ENCODE measurements at places on chromosomes 2 and 18.

- DNase-seq = no peak
Observed at GRCh38 chr18:6270771-6271216, 143.9 kb downstream of the L3MBTL4 start.

- DNase-seq = no peak
Observed at GRCh38 chr2:69177063-69177771, 164.2 kb downstream of the ANTXR1 start.

DNA sequence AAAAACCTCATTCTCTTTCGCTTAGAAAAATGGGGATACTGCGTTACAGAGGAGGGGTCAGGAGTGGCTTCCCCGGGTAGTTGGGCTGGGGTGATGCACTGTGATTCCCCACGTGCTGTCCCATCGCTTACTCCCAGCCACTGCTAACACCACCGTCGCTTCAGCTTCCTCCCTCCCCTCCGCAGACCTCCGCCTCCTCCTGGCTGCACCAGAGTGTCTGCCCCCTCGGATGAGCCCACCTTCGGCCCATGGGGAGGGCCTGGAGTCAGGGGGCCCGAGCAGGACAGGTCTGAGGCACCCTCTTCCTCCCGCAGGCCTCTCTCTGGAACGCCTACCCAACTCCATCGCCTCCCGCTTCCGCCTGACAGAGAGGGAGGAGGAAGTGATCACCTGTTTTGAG lies 59.1 kb upstream of the MCFD2 start:
- DNase-seq = no peak

DNA sequence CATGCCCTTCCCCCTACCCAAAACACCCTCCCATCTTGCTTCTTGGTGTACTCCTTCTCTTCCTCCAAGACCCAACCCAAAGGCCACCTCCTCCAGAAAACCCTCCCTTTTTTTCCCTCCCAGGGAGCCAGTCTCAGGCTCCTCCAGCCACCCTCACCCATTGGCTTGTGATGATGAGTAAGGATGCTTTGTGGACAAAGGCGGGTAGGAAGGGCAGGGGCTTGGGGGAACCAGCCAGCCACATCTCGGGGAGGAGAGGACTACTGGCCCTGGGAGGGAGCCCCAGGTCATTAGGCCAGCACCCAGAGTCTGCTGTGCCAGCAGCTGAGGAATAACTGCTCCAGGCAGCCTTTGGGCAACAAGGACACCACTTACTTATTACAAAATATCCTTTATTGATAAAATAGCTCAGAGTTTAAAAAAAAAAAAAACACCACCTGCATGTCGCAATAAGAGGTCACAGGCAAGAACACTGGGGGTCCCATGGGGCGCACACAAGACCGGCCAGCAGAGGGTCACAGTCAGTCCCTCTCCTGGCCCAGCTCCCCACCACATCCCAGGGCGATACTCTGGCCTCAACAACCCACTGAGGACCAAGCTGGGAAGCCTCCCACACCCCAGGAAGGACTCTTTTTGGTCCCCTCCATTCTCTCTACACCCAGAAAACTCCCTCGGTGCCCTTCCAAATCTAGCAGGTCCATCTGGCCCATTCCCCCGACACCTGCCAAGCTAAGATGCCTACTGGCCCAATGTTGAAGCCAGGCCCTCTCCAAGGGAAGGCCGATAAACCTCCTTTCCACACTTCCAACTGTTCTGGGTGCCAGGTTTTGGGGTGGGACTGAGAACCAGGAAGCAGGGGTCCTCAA lies 3.6 kb downstream of the ADRA2B start:
- DNase-seq = no peak

DNA sequence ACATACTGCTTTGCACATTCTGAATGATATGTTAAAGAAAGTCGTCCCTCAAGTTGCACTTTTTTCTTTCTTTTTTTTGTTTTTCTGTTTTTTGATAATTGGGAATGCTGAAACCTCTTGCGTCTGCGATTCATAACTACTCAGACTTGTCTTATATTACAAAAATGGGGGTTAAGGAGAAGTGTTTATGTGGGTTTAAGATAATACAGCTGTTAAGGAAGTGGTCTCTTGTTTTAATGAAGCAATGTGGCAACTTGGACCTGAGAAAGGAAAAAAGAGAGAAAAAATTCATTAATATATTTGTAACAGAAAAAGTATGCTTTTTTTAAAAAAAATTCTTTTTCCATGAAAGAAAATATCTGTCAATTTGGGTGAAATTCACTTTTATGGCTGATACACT lies 268.5 kb upstream of the CCDC68 start:
- no peak for DNase-seq

GRCh38 chr2:44715671-44716081 lies 225.8 kb upstream of the SIX3 start:
- no peak for DNase-seq

DNA sequence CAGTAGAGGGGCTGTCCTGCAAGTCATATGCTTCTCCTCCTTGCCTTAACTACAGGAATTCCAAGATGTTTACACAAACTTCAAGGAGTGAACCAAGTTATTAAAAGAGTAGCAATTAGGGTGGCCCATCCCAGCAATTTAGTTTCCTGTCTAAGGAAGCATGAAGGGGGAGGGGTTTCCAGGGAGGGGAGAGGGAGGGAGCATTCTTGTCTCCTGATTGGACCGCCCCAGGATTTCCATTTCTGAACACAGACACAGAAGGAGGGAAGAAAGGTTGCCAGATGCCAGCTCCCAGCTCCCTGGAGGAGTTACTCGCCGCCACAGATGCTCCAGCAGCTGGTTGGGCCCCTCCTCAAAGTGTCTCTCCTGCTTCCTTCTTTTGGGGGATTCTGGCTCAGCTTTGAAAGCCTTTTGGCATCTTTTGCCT lies 107.6 kb downstream of the TRIB2 start:
- DNase-seq = no peak

DNA sequence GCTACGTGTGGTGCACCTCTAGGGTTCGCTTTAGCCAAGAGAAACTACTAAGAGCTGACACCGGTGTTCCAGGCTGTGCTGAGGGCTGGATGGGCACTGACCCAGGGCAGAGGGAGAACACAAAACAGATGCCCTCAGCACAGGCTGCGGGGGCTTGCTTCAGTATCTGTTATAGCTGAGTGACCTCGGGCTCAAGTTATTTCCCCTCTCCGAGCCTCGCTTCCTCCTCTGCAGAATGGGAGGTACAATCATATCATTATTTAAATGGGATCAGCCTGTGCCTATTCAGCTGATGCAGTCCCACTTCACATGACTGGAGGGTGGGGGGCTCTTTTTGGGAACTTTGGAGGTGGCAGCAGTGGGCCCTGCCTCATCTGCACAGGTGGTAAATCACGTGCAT lies 156.1 kb upstream of the APCDD1 start:
- DNase-seq = no peak

- no peak for DNase-seq
Observed at GRCh38 chr2:80473796-80474195, 169.2 kb upstream of the LRRTM1 start.

- DNase-seq = no peak
Observed at GRCh38 chr2:204260162-204260877, 285.0 kb upstream of the PARD3B start.

DNA sequence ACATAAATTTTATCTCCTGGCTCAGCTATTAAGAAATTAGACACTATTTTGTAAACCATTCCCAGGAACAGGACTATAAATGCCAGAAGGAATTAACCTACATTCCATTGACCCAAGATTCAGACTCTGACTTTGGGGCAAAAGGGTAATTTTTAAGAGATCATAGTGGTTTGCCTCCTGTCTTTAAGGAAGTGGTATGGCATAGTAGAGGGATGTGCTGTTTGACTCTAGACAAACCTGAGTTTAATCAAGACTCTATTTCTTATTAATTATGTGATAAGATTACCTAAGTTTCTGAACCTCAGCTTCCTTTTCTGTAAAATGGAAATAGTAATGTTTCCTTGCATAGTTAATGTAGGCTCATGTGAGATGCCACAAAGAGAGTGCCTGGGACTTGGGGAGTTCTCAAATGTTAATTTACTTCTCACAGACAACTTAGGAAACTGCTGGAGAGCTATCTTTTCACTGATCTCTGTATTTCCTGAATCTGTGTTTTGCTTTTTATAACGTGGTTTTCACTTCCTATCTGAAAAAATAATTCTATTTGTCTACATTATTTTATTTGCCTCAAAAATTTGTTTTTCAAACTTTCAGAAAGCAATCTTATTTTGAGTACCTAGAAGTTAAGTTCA lies 11.9 kb upstream of the SLC40A1 start:
- DNase-seq = no peak

GRCh38 chr2:2657121-2657962 lies 326.3 kb upstream of the MYT1L start:
- DNase-seq = no peak

GRCh38 chr18:69674292-69674877 lies 273.3 kb downstream of the CD226 start:
- DNase-seq = no peak

- DNase-seq = no peak
Observed at GRCh38 chr2:66490588-66491001, 55.7 kb downstream of the MEIS1 start.

DNA sequence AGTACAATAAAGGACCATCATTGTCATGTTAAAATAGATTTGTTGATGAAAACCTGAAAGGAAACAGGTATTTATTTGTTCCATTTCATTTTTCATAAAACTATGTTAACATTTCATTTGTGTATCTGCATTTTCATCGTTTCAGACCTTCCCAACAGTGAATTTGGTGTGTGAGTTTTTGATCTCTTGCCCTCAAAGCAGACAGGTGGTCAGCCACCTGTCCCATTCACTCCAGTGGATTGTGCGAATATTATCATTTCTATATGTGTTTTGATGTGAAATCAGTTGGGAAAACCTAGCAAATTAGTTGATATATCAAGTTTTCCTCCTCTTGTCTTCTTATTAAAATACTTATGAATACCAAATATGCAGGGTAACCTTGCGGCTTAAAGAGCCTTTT lies 25.4 kb upstream of the ATP5MC3 start:
- DNase-seq = no peak

DNA sequence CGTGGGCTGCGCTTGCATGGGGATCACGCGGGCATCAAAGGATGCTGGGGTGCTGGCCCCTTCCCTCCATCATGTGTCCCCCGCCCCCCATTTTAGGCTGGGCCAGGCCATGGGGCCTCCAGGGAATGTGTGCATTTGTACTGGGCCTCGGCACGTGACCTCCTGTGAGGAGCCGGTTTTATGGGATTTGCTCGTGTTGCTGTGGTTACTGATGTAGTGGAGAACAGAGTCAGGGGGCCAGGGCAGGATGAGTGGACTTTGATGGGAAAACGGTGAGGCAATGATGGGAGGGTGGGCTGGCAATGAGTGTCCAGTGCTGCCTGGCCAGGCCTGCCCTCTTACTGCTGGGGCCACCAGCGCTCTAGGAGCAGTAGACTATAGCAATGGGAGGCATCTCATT lies 257.7 kb downstream of the LOXHD1 start:
- DNase-seq = no peak

GRCh38 chr2:23503682-23504081 lies 118.7 kb downstream of the KLHL29 start:
- no peak for DNase-seq

GRCh38 chr2:119888680-119889079 lies 124.2 kb upstream of the EPB41L5 start:
- DNase-seq = no peak

- no peak for DNase-seq
Observed at GRCh38 chr2:11275910-11276309, 68.5 kb downstream of the ROCK2 start.

DNA sequence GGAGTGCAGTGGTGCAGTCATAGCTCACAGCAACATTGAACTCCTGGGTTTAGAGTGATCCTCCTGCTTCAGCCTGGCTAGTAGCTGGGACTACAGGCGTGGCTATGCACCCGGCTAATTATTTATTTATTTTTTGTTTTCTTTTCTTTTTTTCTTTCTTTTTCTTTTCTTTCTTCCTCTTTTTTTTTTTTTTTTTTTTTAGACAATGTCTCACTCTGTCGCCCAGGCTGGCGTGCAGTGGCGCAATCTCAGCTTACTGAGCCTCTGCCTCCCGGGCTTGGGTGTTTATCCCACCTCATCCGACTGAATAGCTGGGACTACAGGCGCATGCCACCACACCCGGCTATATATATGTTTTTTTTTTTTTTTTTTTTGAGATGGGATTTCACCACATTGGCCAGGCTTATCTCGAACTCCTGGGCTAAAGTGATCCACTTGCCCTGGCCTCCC lies 1.4 kb upstream of the ANXA4 start:
- no peak for DNase-seq

DNA sequence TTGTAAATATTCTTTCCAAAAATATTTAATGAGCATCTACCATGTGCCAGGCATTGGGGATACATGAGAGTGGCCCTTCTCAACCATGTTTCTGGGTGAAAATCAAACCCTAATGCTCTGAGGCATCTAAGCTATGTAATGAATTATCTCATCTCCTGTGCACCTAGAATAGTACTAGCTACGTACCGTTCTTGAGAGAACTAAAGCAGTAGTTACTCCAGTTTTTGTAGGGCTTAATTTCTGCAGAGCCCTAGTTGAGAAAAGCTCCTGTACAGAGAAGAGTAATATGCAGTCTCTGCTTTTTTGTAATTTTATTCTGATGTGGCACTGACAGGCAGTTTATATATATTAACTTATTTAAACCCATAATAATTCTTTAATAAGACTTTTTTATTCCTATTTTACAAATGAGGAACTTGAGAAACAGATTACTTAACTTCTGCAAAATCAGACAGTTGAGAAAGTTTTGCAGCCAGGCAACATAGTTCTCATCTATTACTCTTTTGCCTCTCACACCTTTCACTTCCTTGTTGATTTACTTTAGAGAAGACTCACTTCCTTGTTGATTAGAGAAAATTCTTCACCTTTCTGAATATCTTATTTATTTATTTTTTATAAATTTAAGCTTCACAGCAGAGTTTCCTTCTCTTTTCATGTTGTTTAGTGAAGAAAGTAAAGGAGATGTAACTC lies 3.1 kb downstream of the SPOPL start:
- DNase-seq = no peak

DNA sequence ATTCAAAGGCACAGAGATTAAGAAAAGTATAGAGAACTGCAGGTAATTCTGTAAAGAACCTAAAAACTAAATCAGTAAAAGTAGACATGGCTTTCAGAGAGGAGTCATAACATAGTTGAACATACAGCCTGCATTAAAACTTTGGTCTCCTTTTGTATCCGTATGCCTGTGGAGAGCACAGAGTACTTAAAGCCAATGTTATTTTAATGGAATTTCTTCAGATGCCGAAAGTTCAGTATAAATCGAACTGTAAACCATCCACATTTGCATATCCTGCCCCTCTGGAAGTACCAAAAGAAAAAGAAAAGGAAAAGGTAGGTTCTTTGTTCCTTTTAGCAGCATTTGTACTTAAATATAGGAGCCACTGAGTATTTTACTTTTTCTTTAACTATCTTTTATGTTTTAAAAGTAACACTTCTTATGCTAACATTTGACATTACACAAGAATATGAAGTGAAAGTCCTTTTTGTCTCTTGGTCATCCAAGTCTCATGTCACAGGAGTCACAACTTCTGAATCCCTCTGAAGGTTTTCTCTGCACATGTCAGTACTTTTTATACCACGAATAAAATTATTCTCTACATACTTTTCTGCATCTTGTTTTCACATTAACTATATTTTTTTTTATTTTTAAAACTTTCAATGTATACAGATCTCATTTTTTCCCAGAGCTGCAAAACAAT lies 34.9 kb upstream of the ARMC9 start:
- DNase-seq = no peak

All from GM18507 (cell line).